ENCODE measurements at places on chromosomes 5 and 9.

GRCh38 chr5:155154973-155155372 is 141.4 kb downstream of the KIF4B start:
- no peak for DNase-seq

DNA sequence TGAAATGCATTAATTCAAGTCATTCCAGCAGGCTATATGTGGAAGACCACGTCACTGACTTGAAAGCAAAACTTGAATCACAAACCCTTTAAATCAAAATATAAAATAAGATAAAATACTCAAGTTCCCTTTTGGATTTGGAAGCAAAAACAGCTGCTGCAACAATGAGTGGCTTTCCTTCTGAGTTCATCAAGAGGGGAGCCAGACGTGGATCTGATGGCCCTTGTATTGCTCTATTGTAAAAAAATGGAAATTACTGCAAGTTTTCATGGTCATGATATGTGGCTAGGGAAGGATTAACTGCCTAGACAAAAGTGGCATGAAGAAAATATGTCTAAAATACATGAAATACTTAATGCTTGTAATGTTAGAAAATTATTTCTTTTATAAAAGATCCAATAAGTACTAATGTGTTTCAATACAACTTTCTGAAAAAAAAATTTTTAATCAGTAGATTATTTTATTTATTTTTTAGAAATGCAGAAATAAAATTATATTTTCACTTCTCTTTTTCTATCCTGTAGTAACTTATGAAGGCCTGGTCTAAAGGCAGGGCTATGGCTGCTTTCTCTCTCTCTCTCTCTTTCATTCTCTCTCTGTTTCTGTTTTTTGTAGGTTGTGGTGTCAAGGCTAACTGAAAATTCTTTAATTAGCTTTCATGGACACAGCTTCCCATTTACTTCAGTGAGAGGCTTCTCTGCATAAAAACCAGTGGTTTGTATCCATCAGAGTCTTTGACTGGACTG is 24.0 kb downstream of the LIX1 start:
- no peak for DNase-seq

DNA sequence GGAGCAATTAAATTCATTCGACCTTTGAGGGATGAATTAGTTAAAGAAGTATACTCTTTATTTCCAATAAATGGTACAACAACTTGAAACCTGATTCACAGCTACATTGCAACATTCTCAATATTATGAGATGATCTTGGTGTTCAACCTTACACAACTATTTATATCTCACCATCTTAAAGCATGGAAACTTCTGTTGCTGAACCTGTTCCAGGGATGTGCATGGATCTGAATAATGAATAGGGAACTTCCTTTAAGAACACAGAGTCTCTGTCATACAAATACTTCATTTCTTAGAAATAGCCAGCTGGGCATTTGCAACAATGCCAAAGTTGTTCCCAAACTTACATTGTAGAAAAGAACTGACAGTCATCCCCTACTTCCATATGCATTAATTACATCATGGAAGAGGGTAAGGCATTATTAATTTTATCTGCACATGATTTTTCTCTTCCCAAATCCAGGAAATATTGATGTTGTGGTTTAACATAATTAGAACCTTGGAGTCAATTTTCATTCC is 39.8 kb upstream of the CCDC112 start:
- DNase-seq: peak; percentile 71

DNA sequence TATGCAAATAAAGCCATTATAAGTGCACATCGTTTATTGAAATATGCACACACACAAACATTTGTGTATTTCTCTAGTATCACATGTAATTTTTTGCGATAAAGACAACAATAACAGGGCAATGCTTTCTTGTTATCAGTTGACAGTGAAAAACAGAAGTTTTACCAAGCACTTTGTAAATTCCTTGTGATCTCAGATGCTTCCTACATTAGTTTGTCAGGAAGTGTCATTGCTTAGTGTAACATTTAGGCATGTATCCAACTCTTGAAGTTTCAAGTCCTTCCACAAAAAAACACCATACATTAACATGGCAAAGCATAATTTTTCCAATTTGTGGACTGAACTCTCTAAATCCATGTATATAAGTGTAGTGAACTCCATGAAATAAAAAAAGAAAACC is 46.4 kb downstream of the MOCS2 start:
- DNase-seq: no peak

DNA sequence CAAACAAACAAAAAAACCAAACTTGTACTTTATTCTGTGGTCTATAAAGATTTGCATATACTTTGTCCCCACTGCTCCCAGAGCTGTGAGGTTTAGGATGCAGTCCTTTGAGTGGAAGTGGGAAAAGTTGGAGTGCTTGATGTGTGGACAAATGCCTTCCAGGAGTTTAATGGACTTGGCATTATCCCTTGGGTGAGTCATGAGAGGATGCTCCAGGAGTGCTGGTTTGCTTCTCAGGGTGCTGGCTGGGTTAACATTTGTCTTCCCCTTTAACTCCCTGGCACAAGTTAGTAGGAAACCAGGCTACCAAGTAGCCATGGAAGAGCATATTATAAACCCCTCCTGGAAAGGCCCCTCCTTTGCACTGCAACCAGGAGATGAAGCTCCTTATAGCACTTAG is 417.4 kb upstream of the RIOK2 start:
- DNase-seq: peak; percentile 2

DNA sequence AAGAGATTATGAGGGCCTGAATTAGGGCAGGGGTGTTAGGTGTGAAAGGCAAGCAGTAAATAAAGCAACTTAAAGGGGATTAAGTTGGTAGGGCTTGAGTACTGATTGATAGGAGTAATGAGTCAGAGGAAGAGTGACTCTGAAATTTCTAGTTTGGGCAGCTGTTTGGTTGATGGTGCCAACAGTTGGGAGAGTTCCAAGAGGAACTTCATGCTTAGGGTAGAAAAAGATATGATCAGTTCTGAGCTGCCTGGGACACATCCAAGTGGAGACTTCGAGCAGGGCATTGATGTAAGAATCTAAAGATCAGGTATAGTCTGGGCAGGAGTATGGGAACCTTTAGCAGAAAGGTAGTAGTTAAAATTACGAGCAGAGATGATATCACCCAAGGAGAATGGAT is 10.2 kb downstream of the MAMDC2 start:
- DNase-seq: peak; percentile 92

GRCh38 chr9:111232997-111233790 is 96.8 kb downstream of the OR2K2 start:
- DNase-seq: no peak

DNA sequence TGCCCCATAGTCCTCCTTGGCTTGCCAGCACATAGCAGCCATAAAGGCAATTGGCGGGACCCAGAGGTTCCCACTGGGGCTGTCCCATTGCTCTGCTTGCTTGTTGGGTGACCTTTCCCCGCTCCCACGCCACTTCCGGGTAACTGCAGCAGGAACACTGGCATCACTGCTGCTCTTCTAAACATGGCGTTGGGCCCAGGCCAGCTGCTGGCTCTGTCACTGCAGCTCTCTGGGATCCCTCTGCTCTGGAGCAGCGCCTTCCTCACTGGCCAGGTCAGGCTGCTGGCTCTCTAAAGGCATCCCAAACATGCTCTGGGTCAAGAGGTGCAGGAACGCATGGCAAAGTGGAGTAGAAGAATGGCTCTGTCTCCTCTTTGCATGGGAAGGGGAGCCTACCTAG is 92.9 kb downstream of the DRD1 start:
- no peak for DNase-seq

Measured in epithelial cell of esophagus (primary cell).